ENCODE measurements at places on chromosomes 1 and 21.

DNA sequence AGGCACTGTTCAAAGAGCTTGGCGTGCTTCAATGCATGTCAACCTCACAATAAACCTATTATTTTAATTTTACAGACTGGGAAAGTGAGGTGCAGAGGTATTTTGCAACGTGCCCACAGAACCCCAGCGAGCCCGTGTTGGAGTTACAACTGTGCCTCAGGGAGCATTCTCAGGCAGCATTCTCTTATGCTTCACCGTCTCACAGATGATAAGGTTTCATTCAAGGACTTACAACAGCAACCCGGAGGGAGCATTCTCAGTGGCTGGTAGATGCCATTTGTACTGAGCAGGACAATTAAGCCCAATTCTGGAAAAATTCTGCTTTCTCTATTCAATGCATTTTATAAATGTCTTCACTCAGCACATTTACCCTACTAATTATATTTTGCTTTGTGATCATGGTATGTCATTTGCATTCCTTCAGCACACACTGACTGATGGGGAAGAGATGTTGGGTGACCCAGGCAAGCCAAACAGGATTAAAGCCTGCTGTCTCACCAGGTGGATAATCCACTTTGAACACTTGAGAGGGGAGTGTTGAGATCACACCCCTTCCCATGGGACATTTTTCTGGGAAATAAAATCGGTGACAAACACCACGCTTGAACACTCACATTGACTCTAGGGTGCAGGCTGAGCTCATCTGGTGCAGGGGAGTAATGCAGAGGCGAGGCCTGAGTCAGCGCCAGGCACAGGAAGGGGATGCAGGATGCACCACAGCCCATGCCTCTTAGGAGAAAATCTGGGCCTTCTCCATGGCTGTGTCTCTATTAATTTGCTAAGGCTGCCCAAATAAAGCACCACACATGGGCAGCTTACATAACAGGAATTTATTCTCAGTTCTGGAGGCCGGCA is 113.9 kb downstream of the CLIC6 start:
- no peak for DNase-seq

- no peak for DNase-seq
Measured at GRCh38 chr1:69693921-69694675, 126.4 kb downstream of the LRRC7 start.

GRCh38 chr1:77273891-77274290 is 7.9 kb upstream of the AK5 start:
- DNase-seq: no peak

DNA sequence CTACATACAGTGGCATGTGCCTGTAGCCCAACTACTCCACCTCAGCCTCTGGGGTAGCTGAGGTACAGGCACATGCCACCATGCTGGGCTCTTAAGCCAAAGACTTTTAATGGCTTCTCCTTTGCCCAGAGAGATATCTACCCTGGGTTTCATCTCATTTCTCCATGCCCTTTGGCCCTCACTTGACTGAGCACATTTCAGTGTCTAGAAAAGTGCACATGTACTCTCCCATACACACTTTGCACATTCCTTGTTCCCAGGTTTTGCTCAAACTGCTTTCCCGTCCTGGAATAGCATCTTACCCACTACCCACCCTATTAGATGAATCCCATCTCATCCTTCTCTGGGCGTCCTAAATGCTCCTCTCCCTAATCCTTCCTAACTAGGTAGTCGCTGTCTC is 10.2 kb upstream of the RXRG start:
- no peak for DNase-seq

DNA sequence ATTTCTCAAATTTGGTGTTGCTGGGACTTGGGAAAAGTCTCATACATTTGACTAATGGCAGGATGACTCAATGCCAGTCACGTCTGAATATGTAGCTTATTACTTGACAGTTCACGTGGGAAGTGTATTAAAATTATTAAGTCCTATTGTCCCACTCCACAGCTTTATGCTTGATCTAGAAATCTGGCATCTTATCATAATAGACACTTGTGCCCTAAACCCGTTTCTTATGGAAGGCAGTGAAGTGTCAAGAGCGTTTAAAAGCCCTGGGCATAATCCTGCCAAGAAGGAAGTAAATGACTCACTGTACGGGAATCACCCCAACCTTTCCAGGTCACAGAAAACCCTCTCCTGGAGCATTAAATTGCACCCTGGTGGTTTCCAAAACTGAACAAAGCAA is 207.4 kb downstream of the APP start:
- no peak for DNase-seq

GRCh38 chr1:207453710-207454045 is 450 bp upstream of the CR2 start:
- DNase-seq: no peak

DNA sequence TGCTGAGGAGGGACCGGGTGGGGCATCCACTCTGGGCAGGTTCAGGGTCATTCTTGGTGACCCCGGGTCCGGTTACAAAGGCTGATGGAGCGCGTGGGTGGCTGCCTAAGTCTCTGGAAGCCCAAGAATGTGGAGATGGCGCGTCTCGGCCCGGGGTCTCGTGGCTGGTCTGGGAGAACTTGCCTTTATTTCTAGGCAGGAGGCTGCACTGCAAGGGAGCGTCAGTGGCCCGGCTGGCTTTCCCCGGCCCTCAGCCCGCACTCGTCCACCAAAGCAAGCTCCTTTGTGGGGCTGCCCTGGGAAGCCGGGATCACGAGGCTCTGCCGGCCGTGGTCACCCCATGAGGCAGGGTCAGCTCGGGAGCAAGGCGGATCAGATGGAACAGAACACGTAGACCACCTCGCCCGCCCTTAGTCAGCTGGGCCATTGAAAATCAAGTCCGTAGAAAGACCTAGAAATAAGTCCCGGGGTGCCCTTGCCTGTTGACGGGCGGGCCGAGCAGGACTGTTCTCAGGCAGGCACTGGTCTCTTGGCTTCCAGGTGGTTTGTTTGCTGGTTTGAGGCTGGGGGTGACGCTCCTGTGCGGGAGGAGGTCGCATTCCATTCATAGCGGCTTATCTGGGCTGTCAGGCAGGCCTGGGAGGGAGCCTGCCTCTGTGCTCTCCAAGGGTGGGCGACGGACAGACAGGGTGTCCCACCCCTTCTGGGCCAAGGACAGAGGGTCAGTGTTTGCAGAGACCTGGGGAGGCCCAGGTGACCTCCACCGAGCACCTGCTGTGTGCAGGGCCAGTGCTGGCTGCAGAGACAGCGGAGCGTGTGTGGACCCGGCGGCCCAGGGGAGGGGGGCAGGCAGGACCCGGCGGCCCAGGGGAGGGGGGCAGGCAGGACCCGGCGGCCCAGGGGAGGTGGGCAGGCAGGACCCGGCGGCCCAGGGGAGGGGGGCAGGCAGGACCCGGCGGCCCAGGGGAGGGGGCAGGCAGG is 25.8 kb downstream of the COL18A1 start:
- no peak for DNase-seq

GRCh38 chr1:107138767-107139445 is 1.9 kb upstream of the NTNG1 start:
- no peak for DNase-seq

GRCh38 chr1:40130892-40131291 is 30.3 kb upstream of the RLF start:
- no peak for DNase-seq

- DNase-seq: no peak
Measured at GRCh38 chr1:1391225-1391624, 7.9 kb downstream of the CCNL2 start.

GRCh38 chr1:45883658-45884057 is 80.2 kb downstream of the MAST2 start:
- DNase-seq: no peak

DNA sequence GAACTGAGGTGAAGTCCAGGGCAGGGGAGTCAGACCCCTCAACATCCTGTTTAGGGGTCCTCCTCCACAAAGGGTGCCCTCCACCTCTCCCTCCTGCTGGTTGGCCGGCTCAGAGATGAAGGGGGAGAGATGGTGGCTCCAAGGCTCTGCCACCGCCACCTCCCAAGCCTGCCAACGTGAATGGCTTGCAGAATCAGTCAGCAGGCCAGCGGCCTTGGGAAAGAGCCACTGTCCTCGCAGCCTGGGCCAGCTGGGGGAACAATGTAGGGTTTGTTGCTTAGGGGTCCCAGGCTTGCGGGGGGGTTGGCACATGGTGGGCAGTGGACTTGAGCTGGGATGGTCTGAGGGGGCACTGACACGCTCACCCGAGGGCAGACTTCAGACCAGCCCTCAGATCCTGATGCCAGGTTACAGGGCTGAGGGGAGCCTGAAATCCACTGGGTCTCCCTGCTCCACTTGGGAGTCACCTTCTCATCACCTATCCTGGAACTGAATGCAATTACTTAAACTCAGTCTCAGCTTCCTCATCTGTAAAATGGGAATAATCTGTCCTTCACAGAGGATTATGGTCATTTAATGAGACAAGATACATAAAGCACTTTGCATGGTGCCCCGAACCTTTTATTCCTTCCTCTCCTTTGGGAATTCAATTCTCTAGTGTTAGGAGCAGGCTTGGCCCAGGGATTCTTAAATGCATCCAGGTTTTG is 8.3 kb downstream of the GPR37L1 start:
- DNase-seq: no peak

DNA sequence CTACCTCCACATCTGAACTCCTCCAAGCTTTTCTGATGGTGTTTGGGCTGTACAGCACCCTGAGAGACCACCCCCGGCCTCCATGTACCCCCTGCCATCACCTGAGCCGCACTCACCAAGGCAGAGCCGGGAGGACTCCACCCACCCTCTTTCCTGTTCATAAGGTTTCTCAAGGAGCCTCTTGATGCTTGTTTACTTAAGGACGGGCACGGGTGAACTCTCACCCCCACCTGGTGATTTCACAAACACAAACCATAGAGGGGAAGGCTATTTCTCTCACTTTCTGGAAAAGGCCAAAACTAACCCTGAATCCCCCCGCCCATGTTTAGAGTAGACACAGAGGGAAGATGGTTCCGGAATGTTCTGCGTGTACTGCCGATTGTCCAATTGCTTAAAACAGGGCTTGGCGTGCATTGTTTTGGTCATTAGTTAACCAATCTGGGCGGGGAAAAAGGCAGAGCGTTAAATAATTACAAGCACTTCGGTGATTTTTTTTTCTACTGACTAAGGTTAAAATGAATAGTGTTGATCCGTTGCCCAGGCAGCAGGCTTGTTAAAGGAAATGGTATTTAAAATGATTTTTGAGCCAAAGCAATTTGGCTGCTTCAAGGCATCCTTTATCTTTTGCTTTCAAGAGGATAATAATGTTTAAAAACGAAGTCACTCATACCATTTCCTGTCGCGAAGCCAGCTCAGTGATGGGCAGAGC is 279.8 kb upstream of the VAMP3 start:
- no peak for DNase-seq

GRCh38 chr1:6686294-6686693 is 15.3 kb downstream of the DNAJC11 start:
- DNase-seq: no peak

DNA sequence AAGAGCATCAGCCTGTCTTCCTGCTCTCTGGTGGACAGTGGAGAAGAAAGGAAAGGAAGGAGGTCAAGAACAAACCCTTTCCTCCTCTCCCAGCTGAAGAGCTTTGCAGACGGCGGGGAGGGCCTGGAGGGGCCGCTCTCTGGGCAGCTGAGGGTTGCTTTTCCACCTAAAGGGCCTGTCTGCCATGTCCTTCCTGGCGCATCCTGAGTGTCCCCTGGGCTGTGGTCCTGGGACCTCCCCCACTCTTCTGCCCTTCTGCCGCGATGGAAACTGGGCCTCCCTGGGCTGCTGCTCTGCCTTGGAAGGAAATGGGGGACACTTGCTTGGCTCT is 107.0 kb downstream of the ETS2 start:
- DNase-seq: no peak

DNA sequence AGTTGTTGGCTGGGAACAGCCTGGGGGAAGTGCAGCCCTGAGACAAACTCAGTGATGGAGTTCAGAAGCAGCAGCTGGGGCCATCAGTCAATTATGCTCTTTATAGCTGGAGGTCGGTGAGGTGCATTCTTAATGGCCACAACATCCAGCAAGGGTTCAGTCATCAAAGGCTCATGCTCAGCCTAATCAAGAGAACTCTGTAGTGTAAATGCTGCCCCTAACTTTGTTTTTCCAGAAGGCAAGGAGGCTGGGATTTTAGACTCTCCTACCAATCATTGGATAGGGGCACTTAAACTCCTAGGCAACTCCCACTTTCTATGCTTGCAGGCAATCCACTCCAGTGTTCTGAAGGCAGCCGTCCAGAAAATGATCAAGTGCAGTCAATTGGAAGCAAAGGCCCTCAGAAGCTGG is 15.0 kb upstream of the RGS4 start:
- no peak for DNase-seq

GRCh38 chr1:25048728-25049127 is 118.7 kb upstream of the RUNX3 start:
- DNase-seq: no peak

DNA sequence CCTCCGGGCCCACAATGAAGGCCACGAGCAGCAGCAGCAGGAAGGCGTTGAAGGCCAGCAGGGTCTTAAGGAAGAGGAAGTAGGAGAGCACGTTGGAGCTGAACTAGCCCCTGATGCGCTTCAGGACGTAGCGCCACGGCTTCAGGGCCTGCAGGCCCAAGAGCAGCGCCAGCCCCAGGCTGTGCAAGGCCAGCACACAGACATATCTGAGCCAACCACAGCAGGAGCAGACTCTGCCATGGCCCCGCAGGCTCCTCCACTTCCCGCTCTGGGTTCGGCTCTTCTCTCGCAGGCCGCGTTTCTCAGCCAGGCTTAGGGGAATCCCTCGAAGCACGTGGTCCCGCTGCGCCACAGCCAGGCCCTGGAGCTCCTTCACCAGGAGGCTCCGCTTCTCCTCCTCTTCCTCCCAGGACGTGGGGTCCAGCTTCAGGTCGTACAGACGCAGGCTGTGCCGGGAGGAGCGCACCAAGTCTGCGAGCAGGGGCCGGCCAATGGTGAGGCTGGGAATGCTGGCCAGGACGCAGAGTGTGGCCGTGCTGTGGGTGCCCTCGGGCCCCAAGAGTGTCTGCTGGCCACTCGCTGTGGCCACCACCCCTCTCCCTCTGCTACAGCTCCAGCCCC is 41.7 kb downstream of the ZNF691 start:
- DNase-seq: no peak

GRCh38 chr1:203437696-203438315 is 37.8 kb upstream of the PRELP start:
- DNase-seq: no peak

DNA sequence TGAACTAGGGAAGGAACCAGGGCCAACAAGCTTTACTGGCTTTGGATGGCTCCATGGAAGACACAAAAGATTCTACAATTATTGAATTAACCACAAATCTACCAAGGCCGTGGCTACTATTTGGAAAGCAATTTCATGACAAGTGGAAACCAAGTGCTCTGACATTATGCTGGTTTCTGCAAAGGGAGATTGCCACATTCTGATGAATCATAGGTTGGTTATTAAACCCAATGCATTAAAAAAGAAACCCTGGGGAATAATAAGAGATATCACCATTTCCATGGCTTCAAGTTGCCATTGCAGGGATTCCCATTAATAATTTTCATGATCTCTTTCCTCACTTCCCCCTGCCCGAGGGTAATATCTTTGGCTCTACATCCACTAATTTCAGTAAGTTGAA is 359.2 kb upstream of the NCAM2 start:
- no peak for DNase-seq

GRCh38 chr1:17891205-17892110 is 136.3 kb downstream of the ACTL8 start:
- no peak for DNase-seq

- no peak for DNase-seq
Measured at GRCh38 chr1:208866386-208866955, 622.3 kb upstream of the PLXNA2 start.
